Fibroblast of villous mesenchyme (primary cell): ENCODE measurements at places on chromosomes 2 and 18. TPM values are rescaled to one million over a fixed set of nuclear protein-coding genes. Genes with fewer than 3 reads are reported as not detected.

The CCBE1 gene
- 7.4 and 10.4 TPM in 2 replicates for total RNA-seq

The GALR1 gene
- total RNA-seq: not detected in 2 replicates

- DNase-seq: no peak
Measured at GRCh38 chr2:150209746-150210145, 277.7 kb downstream of the RND3 start.

GRCh38 chr2:45974762-45975408, 322.3 kb upstream of the EPAS1 start:
- DNase-seq: no peak

DNA sequence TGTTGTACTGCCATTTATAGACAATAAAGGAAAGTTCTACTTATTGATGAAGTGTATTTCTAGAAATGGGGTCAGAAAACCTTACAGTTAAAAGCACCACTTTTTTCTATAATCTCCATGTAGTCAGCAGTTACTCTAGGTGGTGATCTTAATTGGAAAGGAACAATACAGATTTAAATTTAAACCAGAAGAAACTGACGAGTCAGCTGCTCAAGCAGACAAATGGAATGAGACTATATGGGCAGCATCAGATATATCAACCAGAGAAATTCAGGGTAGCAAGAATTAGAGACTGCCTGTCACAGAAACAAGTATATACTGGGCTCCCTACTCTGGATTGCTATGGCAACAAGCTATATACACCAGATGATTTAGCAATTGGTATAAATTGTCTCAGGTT, 99.6 kb upstream of the SCG2 start:
- DNase-seq: no peak
